C1 segment of cervical spinal cord (tissue), 14 donors: ENCODE measurements at places on chromosomes 2 and 18.

DNA sequence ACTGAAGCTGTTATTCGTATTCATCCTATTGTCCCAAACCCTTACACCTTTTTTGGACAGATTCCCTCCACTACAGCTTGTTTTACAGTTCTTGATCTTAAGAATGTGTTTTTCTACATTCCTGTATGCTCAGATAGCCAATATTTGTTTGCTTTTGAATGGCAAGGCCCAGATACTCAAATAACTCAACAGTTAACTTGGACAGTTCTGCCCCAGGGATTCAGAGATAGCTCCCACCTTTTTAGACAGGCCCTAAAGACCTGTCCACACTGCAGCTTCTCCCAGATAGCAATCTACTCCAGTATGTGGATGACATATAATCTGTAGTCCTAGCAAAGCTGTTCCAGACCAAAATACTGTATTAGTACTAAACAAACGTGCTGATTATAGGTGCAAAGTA lies 7.1 kb upstream of the AGXT start:
- no peak for DNase-seq

- DNase-seq, result no peak
These were observed 111.8 kb downstream of the B3GNT2 start for GRCh38 chr2:62307469-62308389.

DNA sequence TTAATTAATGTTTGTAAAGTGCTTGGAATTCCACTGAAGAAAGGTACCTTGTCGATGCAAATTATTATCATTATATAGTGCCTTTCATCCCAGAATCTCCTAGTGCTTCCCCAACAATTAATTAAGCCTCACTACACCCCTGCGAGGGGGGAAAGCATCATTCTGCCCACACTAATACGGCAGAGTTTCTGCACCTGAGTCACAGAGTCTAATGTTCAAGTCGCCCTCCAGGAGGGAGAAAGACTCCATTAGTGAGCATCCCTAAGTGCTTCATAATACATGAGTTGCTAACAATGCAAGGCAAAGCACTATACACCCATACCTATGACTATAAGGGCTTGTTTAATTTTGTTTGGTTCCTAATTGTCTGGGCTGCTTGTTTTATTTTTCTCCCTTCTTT lies 25.4 kb upstream of the NRP2 start:
- no peak for DNase-seq

DNA sequence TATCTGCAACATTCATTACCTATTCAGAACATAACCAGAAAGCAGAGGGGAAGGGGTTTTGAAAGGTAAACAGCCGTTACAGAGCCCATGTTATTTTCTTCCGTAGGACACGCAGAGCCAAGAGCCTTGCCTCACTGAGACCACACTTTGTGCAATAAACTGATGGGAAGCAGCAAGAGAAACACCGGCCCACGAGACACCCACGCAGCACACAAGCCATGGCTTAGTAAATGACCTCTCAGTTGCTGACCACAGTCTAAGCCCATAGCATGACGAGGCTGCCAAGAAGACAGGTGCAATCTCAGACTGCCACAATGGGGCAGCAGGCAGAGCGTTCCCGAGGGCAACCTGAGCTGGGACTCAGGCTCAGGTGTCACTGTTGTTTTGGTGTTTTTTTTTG lies 59.6 kb downstream of the CABYR start:
- DNase-seq, result no peak

DNA sequence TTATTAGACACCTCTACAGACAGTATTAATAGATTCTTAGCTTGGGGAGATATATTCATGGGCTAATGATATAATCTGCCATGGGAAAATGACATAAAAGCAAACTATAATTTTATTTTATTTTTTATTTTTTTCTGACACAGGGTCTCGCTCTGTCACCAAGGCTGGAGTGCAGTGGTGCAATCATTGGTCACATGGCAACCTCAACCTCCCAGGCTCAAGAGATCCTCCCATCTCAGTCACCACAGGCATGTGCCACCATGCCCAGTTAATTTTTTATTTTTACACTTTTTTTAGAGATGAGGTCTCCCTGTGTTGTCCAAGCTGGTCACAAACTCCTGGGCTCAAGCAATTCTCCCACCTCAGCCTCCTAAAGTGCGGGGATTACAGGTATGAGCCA lies 39.3 kb downstream of the RTN4 start:
- no peak for DNase-seq

DNA sequence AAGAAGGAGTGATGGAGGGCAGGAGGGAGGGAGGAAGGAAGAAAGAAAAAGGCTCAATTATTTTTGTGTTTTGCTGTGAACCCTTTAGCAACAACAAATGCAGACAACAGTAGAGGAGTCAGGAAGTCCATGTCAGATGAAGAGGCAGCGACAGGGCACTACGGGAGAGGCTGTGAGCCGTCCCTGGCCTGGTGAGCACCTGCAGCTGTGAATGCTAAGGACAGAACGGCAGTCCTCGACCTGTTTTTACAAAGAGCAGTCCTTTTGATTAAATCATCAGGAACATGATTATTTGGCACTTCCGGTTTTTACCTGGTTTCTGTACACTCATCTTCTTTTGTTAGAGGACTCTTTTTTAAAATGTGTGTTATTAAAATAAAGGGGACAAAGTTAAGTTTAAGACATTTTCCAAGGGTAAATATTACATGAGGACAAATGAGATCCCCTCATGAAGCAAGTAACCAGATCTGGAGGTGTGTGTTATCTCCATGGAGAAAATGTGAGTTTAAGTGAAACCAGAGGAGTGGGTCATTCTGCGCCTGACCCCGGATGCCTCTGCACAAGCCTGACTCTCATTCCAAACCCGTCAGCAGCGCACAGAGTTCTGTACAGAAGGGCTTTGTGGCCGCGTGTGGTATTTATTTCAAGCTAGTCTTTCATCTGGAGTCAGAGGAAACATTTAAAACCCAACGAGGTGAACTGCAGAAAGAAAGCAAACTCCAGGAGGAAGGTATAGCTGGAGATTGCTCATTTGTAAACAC lies 492.5 kb downstream of the SOX11 start:
- no peak for DNase-seq

DNA sequence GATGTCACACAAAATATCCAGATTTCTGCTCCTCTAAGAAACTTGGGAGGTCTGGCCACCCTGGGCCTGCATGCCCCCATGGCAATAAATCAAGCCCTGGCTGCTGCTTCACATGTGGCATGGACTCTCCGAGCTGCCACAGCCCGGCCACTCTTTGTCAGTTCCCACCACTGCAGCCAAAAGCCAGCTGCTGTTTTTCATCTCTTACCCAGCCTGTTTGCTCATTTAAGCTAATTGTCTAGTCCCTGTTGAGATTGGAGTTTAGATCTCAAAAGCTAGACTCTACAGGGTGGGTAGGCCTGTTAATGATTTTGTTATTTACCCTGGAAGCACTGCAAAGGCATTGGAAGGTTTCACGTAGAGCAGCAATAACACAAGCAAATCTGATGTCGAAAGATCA lies 20.9 kb upstream of the ANXA4 start:
- DNase-seq, result no peak

DNA sequence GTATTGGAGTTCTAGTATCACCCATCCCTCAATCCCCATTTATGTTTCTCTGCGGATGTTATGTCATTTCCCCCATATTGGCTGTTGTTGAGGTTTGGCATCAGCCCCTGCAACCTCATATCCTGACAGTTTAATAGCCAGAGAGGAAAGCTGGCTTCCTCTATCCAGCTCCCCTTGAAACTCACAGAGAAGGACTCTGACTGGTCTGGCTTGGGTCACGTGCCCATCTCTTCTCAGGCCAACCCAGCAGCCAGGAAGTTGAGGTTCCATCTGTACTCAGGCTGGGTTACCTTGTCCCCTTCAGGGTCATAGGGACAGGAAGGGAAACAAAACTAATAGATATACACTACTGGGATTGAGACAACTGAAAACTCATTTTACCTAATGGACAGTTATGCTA lies 148.0 kb upstream of the SLC14A2 start:
- DNase-seq, result no peak
